ENCODE measurements at places on chromosomes 12 and 14.

DNA sequence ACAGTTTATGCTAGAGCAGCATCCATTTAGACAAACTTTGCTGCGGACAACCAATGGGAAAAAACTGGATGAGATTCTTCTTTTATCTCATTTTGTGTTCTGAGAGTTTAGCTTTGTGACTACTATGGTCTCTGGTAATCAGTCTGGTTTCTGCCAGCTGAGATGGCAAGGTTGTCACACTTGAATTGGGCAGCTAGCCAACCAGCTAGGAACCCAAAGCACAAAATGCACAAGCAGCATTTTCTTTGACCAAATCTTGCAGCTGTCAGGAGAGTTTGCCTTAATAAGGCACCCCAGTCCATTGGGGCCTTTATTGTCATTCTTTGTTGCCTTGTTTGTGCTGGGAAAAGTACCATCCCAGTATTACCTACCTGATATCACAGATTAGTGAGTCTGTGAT, 34.0 kb upstream of the ETV6 start:
- no peak for DNase-seq

GRCh38 chr12:768434-768833, 16.1 kb downstream of the WNK1 start:
- DNase-seq: no peak

- no peak for DNase-seq
Measured at GRCh38 chr14:92362781-92363235, 39.8 kb downstream of the SLC24A4 start.

- DNase-seq: no peak
Measured at GRCh38 chr14:88983755-88984154, 159.3 kb downstream of the TTC8 start.

- DNase-seq: no peak
Measured at GRCh38 chr14:64654246-64654900, 49.9 kb upstream of the PLEKHG3 start.

DNA sequence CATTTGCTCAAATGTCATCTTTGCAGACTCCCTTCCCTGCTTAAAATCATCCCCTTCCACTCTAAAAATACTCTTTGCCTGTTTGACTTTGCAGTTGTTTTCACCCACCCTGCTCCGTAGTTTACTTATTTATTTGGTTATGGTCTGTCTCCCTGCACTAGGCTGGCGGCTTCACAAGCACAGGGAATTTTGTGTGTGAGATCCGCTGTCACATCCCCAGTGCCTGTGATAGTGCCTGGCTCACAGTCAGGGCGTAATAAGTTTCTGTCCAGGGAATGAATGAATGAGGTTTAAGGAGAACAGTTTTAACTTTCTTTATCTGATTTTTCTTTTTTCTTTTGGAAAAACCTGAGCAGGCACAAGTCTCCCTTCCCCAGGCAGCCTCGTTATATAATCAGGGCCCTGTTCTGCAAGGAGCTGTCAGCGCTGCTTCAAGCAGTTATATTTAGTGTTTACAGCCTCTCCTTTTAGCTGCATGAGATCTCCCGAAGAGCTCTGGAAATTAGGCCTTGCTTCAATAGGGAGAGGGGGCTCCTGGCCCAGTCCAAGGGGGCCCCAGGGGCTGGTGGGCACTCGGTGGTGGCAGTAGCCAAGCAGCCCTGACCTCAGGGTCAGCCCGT, 107.1 kb downstream of the AACS start:
- no peak for DNase-seq

DNA sequence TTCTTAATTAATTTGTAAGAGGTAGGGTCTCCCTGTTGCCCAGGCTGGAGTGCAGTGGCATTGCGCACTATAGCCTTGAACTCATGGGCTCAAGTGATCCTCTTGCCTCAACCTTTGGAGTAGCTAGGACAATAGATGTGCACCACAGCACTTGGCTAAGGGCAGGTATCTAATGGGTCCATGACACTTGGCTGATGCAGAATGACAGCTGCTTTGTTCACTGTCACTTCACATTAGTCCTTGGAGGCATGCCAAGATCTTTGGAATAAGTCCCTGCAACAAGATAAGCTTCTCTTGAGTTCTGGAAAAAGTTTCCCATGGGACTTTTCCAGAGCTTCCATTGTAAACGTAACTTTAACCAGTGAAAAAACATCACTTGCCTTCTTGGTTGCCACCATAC, 23.4 kb downstream of the COQ6 start:
- no peak for DNase-seq

DNA sequence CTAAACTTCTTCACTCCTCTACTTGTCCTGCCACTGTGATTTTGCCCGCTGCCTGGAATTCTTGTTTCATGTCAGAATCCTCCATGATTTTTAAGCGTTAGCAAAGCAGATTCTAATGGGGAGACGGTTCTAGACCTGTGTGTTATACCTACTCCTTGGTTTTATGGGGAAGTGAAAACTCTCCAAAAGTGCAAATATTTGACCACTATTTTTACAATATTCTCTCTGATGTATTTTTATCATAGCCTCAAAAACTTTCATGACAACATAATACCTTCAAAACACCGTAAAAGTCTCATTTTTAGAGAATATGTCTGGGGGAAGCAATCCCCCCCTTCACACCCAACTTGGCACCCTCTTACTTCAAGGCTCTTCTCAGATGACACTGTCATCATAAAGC, 12.9 kb upstream of the KRAS start:
- DNase-seq: no peak

- DNase-seq: no peak
Measured at GRCh38 chr12:98799146-98799810, 154.2 kb downstream of the APAF1 start.
